ENCODE measurements at places on chromosomes 1 and 21.

- DNase-seq: no peak
Measured at GRCh38 chr1:241212628-241213027, 144.4 kb downstream of the RGS7 start.

DNA sequence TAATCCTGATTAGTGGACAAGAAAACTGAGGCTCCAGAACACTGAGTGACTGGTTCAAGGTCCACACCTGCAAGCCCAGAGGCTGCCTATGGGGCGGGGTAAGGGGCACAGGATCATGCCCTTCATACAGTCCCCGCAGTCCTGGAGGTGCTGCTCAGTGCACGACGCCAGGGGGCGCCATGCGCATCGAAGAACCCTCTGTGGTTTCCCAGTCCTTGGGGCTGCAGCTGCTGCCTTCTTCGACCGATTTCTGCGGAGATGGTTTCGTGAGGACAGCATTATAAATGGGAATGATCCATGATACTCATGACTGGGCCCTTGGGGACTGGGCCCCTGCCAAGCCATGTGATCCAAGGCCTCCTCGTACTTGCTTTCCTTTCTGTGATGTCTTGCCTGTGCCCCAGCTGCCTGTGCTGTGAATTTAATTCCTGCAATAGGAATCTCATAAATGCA, 37.1 kb upstream of the ARHGEF10L start:
- peak; percentile 39 for DNase-seq

DNA sequence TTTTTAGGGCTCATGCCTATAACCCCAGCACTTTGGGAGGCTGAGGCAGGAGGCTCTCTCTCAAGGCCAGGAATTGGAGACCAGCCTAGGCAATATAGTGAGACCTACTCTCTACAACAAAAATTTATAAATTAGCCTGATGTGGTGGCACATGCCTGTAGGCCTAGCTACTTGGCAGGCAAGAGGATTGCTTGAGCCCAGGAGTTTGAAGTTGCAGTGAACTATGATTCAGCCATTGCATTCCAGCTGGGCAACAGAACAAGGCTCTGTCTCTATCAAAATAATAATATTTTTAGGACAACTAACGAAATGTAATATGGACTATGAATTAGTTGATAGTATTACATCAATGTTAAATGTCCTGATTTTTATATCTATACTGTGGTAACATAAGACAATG, 68.8 kb upstream of the ARID1A start:
- DNase-seq: no peak

DNA sequence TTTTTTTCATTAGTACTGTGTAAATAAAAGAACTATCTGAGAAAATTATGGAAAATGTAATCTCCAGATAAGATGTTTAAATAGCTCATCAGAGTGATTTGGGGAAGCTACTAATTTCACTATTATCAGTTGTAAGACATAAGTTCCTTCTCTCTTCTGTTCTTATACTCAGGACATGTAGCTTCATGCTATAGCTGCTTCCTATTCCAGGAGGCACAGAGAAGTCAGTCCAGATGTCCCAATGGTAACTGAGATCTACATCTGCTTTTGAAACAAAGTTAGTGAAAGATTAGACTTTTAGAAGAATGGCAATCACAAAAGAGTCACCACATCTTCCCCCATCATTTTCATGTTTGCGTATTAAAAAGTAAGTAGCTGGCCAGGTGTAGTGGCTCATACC, 5.6 kb downstream of the MAP3K21 start:
- no peak for DNase-seq

DNA sequence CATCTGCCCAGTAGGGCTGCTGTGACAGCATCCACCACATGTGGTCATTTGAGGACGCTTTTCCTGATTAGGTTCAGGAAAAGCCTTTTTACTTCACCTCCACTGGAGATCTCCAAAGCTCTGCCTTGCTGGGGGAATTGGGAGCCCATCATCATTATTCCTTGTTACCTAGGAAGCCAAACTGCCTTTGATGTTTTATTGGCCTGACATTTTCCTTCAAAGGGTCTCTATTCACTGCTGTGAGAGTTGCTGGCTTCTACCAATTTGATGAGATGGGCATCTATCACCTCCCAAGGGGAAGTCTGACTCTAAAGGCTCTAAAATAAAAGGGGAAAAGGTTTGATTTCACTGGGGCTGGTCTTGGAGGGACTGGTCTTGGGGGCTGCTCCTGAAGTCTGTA, 678.6 kb downstream of the PTPRU start:
- DNase-seq: no peak

DNA sequence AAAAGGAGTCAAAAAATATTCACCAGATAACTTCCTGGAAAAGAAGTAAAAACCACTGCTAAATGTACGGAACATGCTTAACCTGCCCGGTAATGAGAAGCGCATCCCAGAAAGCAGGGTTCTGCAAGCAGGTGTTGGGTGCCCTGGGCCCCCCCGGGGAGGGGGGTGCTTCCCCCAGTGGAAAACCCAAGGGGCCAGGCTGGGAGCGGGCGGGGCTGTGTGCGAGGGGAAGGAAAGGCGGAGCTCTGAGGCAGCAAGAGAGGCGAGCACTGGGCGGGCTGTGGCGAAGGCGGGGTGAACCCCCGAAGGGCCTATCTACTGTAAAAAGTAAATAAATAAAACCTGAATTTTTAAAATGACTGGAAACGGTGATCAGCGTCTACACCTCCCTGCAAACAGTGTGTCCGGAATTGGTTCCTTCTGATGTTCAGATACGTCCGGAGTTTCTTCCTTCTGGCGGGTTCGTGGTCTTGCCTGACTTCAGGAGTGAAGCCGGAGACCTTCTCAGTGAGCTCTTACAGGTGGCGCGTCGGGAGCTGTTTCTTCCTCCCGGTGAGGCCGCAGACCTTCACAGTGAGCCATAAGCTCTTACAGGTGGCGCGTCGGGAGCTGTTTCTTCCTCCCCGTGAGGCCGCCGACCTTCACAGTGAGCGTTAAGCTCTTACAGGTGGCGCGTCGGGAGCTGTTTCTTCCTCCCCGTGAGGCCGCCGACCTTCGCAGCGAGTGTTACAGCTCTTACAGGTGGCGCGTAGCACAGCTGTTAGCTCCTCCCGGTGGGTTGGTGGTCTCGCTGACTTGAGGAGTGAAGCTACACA, 13.4 kb downstream of the FTCD start:
- no peak for DNase-seq

- no peak for DNase-seq
Measured at GRCh38 chr1:59908084-59908483, 18.5 kb downstream of the CYP2J2 start.

GRCh38 chr1:93876244-93876643, 2.8 kb downstream of the DNTTIP2 start:
- DNase-seq: no peak

DNA sequence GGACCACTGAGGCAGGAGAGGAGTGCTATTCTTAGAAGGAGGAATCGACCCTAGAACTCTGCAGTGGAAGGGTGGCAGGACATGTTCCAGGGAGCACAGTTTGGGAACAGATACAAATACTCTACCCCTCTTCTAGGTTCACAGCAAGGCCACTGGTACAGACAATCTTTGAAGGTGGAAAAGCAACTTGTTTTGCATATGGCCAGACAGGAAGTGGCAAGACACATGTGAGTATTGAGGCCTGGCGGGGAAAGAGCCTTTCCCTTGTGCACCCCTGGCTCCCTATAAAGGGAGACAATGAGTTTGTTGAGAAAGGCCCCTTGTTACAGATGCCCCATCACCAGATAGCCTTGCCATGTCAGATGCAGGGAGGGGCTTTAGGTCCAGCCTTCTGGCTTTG, 17.8 kb downstream of the KIF2C start:
- DNase-seq: no peak

GRCh38 chr1:161730050-161730564, 8.8 kb downstream of the FCRLB start:
- peak; percentile 48 for DNase-seq

DNA sequence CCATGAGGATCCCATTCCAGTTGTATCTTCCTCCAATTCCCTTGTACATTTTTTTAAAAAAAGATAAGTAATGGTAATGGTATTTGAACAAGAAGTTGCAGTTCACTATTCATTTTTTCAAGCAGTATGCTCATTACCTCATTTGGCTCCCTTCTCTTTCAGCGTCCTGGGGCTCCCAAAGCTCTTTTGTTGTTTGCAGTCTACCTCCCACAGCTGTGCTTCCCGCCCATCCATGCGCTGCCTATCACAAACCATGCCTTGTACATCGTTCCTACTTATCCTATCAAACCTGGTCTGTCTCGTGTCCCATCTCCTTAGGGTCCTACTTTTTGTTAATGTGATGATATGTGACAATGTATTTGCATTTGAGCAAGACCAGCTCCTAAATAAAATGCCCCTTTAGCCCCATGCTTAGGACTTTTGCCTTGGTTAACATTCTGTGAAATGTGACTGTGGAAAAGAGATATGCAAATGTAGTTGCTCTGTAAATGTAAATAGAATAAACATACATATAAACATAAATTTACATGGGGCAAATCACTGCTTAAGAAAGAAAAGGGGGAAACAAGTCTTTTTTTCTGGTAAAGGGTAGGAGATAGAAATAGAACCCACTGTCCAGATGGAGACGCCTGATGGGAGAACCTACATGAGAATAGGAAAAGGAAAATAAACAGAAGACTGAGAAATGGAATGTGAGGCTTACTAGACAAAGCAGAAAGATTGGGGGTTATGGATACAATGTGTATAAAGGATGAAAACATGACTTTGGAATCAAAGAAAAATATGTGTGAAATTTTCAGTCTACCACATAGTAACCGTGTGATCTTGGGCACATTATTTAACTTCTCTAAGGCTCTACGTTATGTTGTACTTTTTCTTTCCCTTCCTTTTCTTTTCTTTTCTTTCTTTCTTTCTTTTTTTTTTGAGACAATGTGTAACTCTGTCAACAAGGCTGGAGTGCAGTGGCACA, 59.8 kb upstream of the PLXNA2 start:
- no peak for DNase-seq

DNA sequence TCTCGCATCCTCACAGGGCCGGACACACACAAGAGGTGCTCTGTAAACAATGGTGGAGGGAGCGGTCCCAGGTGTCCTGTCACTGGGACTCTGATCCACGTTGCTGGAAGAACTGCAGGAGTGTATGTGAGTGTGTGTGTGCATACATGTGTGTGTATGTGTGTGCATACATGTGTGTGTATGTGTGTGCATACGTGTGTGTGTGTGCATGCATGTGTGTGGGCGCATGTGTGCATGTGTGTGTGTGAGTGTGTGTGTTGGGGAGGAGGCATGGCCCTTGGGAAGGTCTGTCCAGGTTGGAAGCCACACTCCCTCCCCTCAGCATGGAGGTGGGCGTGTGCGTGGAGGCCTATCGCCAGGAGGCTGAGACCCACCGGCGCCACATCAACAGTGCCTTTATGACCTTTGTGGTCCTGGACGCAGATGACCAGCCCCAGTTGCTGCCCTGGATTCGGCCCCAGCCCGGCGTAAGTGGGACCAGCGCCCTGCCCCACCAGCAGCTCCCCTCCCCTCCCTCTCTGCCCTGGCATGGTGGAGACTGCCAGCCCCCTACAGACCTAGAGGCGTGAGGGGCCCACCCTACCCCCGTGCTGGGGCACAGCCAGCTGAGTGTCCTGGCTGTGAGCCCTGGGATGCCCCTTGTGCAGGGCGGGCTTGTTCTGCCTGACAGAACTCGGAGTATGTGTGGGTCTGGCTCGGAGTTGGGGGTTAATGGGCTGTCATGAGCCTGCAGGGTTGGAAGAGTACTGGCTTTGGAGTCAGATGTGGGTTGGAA, 22.2 kb downstream of the FAM151A start:
- DNase-seq: no peak

DNA sequence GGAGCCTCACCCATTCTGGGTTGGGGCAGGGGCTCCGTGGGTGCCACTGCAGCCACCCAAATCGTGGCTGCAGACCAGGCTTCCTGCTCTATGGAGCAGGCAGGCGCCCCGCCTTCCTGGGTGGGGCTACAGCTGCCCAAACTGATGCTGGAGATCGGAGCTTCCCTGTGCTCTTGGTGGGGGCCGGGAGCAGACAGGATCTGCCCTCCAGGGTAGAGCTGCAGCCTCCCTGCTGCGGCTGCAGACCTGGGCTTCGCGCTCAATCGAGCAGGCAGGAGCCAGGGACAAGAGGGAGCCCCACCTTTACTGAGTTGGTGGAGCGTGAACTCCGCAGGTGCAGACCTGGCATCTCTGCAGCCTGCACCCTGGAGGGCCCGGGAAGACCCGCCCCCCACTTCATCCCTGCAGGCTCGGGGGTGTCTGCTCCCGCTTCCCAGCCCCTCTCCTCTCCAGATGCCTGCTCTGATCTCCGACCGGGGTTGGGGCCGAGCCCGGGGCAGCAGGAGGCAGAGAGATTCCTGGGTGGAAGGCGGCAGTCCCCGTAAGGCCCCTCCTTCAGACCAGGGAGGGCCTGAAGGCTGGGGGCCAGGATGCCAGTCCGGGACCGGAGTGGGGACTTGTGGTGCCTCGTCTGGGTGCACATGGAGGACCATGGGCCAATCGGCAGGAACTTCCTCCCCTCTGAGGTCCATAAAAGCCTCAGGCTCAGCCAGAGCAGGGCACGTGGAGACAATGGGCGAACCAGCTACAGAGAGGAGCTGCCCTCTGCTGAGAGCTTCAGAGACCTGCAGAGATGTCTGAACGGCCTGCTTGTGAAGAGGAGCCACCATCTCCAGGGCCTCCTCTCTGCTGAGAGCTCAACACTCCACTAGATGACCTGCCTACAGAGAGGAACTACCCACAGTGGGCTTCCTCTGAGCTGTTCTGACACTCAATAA, 359.3 kb downstream of the SMYD3 start:
- no peak for DNase-seq

DNA sequence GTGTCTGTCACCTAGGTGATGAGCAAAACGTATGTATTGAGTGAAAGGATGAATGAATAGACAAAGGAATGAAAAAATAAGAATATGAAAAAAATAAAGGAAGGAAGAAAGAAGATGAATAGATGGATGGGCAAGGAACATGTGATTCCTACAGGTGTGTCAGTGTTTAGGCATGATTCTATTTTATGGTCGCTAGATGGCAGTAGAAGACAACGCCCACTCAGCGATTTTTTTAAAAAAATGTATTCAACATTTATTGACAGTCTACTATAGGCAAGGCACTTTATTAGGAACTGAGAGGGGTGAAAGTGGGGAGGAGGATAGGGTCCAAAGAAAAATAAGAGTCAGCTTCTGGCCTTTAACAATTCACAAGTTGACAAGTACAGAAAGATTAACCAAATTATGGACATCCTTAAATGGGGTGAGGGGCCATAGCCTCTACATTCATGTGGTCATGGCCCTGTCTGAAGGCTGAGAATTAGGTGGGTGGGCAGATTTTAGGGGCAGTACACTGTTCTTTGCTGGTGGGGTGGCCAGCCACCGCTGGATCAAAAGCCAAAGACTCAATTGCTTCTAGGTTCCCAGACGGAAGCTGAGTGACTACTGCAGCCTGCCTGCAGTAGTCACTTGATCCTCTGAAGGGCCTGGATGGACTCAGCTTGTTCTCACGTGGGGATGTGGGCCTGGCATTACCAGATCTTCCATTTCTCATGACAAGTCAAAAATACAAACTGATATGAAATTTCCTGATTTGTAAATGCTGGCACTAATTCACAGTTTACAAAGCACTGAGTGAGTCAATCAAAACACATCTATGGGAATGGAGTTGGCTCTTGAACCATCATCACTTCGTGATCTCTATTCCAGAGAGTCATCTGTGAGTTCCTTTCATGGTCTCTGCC, 83.9 kb downstream of the FASLG start:
- DNase-seq: no peak
